ENCODE measurements at places on chromosomes 4 and X.
A peak's percentile ranks its signal among the peaks of the same experiment; 100 is the strongest.

DNA sequence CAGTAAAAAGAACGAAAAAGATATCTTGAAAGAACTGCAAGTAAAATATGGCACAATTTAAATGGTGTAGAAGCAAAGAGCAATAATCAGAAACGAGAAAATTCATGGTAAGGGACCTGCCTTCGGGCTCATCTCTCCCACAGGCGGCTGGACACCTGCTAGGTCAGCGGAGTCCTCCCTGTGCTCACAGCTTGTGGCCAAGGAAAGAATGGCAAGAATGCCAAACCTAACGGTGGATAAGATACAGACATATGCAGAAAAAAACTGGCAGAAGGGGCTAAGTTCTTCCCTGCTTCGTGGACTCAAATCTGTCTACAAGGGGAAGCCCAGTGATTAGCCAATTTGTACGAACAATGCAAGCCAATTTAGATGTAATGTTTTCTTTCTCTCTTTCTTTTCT lies 152.1 kb upstream of the VCX start:
- no peak for DNase-seq

DNA sequence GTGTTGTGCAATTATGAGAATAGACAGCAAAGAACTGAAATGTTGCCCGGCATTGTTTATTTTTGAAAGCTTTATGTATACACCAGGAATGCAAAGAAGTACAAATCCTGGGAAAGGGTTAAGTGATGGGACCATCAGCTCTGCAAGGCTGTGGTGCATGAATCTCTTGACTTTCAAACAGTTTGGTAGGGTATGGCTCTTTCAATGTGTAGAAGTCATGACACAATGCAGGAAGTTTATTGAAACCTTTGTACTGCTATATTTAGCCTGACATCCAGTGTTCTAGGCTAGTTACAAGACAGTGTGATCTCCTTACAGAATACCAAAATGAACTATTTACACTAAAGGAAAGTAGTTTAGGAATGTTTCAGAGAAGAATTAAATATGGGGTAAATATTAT lies 206.8 kb upstream of the HAND2 start:
- no peak for DNase-seq

DNA sequence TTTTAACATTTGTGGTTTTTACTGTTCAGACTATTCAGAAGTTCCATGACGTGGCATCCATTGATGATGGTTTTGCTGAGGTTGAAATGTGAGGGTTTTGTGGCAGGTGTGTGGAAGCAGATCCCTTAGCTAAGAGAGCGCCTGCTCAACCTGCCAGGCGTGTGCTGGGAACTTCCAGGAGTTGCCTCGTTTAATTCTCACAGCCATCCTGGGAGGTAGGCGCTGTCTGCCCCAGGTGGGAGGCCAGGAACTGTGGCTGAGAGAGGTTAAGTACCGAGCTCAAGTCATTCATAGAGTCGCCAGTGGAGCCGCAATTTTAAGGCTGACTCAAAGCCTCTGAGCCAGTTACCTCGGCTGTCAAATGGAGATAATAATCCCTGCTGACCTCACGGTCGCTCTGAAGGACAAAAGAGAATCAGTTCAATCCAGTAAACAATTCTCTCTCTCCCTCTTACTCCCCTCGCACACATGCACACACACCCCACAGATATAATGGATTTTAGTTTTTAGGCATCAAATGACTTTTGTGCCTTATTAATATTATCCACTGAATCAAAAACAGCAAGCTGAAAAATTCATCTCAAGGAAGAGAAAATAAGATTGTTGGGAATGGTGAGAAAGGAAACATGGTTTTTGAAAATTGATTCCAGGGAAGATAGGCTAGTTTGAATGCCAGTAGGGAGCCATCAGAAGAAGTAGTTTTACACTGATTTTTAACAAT lies 171.3 kb downstream of the PTTG2 start:
- no peak for DNase-seq

GRCh38 chr4:8294775-8295174 lies 25.2 kb downstream of the HTRA3 start:
- DNase-seq, result no peak

DNA sequence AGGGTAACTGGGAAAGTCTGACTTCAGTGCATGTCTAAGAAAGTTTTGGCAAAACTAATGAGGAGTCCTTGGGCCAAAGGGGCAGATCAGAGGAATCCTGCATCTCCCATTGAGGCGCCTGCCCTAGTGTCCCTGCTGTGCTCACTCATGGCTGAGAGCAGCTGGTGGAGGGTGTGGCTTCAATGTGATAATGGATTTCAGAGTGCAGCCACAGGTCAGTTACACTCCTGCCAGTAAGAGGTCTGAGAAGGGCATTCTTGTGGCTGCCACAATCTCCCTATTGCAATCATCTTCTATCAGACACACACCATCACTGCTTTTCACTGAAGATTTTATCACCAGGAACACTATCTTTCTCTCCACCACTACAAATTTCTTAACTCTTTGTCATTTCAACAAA lies 457.1 kb downstream of the MID1IP1 start:
- DNase-seq, result no peak

DNA sequence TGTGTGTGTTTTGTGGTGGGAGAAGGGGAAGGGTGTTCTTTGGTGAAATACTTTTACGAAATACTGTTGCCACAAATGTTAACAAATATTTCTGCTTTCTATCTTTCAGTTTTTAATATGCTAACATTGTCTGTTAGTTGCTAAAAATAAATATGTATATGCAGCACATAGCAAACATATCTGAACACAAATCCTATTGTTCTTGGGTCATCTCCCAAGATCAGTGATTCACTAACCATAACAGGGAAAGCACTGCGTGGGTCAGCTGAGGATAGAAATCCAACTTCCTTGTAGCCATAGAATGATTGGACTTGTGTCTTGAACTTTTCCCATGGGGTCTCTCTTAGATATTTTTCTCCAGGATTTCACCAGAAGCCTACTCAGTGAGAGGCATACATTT lies 250.3 kb upstream of the FAM47A start:
- DNase-seq, result no peak

DNA sequence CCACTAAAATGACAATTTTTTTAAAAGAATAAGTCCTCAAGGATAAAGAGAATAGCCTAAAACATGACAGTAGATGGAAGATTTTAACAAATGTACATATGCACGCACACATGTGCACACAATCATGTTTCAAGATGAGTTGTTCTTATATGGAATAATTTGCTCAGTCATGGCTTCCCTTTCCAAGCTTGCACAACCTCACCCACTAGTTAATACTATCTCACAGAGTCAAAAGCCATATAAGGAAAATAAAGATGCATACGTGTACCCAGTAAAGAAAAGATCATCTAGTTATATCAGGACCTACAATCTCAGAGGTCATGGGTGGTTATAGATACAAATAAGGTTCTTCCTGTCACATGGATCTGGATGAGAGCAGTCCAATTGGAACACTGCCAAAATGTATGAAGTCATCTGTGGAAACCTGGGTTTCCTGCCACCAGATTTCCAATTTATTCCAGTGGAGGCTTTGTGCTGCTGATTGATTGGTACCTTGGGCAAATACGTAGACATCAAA lies 56.1 kb downstream of the FAM13A start:
- DNase-seq, result no peak

DNA sequence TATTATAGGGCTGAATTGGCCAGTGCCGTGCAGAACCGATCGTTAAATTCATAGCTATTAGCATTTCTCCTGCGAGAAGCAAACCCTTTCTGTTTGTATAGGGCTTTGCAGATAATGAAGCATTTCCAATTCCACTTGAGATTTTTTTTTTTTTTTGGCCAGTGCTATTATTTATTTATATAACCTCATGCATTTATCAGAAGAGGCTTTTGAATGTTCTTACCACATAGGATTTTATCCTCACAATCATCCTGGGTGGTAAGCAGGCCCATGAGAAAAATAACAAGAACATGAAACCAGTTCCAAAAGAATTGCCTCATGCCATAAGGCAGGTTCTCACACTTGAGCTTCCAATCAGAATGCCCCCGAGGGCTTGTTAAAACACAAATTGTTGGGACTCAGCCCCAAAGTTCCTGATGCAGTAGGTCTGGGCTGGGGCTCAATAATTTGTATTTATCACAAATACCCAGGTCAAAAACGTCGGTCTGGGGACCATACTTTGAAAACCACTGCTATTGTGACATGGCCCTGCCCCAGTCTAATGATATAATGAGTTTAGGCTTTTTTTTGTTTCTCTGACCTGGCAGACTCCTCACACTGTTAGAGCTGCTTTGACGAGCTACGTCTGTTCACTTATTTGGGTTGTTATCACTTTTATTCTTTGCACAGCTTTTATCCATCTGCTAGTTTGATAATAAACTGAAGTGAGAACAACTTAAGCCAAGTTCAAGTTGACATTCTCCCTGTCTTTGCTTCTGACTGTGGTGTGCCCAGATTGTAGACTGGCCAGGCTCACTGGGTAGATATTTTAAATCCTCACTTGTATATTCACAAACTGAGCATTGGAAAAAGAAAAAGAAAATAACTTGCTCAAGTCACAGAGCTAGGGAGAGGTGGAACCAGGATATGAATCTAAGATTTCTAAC lies 20.1 kb downstream of the SUPT20HL1 start:
- DNase-seq, result no peak

- DNase-seq, result no peak
Observed at GRCh38 chr4:101103381-101104142, 243.8 kb downstream of the PPP3CA start.

GRCh38 chr4:128286474-128287058 lies 1.0 kb downstream of the PGRMC2 start:
- no peak for DNase-seq

GRCh38 chrX:130696542-130696941 lies 206.5 kb downstream of the ENOX2 start:
- DNase-seq, result no peak

GRCh38 chrX:68721991-68722860 lies 74.8 kb downstream of the STARD8 start:
- DNase-seq, result no peak

DNA sequence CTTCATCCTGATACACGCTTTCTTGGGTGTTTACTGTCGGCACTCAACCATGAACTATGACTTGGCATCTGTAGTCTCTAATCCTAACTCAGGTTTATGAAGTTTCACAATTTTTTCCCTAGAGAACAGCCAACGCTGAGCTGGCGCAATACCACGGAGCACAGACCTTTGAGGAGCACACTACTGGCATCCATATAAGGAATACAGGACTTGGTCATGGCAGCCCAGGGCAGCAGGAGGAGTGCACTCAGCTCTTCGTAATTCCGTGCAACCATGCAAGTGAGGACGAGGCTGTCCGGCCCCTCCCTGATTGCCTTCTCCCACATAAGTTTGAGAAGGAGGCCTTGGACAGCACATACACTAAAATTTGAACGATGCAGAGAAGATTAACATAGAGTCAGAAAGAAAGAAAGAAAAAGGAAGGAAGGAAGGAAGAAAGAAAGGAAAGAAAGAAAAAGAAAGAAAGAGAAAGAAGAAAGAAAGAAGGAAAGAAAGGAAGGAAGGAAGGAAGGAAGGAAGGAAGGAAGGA lies 41.0 kb upstream of the PDLIM5 start:
- DNase-seq, result no peak

- no peak for DNase-seq
Observed at GRCh38 chr4:20552004-20552403, 148.3 kb upstream of the PACRGL start.

DNA sequence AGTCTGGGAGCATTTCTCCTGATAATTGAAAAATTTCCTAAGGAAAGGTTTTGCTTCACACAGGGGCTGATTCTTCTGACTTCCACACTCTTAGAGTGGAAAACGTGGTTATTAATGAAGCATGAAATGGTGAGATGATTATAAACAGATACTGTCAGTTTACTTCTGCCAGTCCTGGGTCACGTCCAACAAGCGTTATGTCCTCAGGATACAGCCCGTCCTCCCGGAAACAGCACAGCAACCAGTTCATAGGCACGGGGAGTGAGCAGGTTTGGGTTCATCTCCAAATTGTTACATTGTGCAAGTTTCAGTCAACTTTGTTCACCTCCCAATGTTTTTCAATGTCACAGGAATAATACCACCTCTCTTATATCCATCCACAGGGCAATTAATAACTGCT lies 98.8 kb downstream of the NPNT start:
- DNase-seq, result no peak

GRCh38 chrX:110531873-110532580 lies 173.4 kb downstream of the RTL9 start:
- no peak for DNase-seq

- no peak for DNase-seq
Observed at GRCh38 chrX:28670074-28670473, 82.8 kb downstream of the IL1RAPL1 start.

- DNase-seq, result no peak
Observed at GRCh38 chrX:155148724-155149537, 67.3 kb upstream of the VBP1 start.

DNA sequence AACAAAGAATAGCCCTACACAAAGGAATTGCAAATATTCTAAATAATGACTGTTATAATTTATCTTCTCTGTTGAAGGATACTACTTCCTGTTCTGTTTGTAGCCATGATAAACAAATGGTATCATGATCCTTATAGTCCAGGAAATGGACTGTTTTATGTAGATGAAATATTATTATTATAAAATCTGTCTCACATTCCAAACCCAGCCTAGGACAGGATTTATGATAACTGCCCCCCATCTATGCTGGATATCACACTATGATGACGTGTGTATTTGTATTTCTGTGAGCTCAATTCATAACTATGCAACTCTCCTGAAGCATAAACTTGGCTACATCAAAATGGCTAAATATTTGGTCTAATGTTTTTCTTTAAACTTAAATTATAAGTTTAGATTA lies 21.3 kb downstream of the DMD start:
- no peak for DNase-seq

- no peak for DNase-seq
Observed at GRCh38 chr4:68410149-68410548, 37.1 kb upstream of the TMPRSS11E start.

DNA sequence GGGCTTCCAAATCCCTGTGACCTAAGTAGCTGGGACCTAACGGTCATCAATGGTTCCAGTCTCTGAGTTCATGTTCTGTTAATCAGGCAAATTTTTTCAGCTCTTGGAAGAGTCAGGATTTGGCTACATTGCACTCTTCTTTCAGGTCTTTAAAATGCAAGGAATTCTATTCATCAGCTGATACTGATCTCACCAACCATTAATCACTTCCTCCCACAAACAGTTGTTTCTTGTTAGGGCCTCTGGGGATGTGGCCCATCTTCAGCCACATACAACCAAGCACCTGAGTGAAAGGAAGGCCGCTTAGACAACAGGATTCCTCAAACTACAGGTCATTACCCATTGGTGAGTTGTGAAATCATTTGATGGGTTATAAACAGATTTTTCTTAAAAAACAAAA lies 71.7 kb downstream of the FANCB start:
- no peak for DNase-seq

GRCh38 chrX:109632906-109633504 lies 8.0 kb upstream of the KCNE5 start:
- peak; percentile 26 for DNase-seq

DNA sequence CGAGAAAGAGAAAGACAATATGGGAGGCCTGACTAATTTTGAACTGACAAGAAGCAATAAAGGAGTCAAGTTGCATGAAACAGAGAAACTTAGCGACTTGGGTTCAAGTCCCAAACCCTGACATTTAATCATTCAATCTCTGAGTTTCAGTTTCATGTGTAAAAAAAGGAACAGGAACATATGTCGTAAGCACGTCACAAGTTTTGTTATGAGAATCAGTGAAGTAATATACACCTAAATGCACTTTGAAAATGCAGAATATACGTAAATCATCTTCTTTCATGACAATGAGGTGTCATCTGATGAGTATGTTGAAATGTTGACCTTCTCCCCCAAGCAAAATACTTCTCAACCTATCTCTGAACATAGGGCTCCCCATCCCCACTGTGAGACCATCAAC lies 10.4 kb downstream of the ACOT9 start:
- no peak for DNase-seq

Data from head of caudate nucleus (tissue), 42 donors.